Neural cell (in vitro differentiated cells): ENCODE measurements at places on chromosomes 2 and 18. TPM values are rescaled to one million over a fixed set of nuclear protein-coding genes. Genes with fewer than 3 reads are reported as not detected.

Gene STPG4
- polyA plus RNA-seq: 0.98 TPM in 1 of 2 replicates, not detected in the other

Gene SPP2
- polyA plus RNA-seq: not detected in 2 replicates

Gene IL1RN
- polyA plus RNA-seq: not detected in 2 replicates

Gene GCKR
- 2.3 and 2.5 TPM in 2 replicates for polyA plus RNA-seq

Gene TPO
- 0.24 TPM in 1 of 2 replicates, not detected in the other for polyA plus RNA-seq
